NCI-H1092 treated with DMSO at 0.1 percent for 48 hours (cell line): ENCODE measurements at places on chromosomes 1 and 21.

DNA sequence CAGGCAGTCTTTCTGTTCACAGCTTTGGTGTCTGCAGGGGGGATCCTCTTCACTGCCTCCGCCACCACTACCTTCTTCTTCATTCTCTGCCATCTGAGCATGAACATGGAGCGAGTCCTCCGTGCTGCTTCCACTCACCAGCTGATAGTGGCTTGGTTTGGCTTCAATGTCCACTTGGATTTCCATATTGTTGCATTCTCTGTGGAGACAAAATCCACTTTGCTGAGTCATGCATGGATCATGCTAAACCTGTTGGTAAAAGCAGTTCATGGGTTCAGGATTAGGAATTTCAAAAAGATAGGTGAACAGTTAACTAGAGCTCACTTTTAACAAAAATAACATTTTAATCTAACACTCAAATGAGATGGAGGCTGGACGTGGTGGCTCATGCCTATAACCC, 27.5 kb downstream of the RNF19B start:
- DNase-seq = no peak

DNA sequence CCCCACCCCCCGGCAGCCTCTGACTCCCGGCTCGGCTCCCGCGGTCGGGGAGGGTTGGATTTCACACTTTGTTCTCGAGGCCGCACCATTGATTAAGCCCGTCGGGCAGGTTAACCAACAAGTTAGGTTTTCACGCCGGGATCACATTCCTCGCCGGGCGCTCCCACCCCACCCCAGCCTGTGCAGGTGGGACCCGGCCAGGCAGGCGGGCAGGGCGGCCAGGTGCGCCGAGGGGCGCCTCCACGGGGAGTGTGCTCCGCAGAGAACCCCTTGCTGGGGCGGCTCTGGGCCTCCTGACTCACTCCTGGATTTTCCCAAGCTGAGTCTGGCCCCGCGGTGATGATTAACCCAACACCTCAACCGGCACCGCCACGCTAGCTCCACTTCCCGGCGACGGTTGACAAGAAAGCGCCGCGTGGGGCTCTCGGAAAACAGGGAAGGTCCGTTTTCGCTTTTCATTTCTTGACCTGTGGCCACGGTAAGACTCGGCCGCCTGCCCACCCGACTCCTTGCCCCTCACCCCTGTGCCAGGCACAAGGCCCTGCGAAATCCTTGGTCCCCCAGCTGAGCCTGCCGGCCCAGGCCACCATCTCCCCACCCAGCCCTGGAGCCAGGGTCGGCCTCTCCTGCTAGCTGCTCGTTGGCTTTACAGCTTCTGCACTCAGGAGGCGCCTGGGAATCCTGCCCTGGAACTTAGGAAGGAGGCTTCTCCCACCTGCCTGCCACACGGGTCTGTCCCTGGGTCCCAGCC, 8.8 kb upstream of the TTLL10 start:
- DNase-seq = no peak

DNA sequence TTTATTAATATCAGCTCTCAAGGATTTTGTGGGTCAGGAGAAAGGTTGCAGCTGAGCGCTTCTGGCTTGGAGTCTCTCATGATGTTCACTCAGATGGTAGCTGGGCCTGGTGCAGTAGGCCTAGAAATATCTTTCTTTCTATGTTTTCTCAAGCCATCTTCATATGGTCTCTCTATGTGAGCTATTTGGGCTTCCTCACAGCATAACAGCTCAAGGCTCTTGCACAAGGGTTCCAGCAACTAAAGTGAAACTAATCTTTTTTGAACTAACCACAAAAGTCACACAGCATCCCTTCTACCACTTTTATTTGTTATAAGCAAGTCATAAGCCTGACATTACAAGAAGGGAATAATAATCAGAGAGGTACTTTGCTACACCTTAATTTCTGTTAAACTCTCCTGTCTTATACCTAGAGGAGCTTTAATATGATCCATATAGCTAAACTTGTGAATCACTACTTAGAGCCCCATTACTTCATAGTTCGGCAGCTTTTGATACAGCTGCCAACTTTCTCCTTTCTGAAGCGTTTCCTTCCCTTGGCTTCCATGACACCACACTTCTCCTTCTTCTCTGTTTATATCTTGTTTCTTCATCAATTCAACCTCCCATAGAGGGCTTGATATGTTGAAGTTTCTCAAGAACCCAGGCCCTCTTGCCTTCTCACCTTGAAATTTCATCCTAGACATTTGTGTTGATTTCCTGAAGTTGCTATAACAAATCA, 720.2 kb downstream of the LTN1 start:
- no peak for DNase-seq

DNA sequence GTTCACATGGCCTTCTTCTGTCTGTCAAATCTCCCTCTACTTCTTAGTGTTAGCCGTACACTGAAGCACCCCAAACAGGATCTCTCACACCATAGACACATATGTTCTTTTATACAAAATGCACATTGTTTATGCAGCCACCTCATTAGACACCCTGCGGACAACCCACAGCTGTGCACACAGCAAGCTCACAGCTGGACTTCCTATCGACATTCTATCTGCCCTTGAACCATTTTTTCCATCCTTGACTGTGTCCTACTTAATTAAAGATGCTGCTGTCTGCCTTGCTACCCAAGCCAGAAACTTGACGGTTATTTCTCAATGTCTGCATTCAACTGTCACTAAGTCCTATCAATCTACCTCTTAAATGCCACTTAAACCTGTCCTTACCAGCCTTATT, 3.2 kb upstream of the ZBTB21 start:
- peak; percentile 68 for DNase-seq

DNA sequence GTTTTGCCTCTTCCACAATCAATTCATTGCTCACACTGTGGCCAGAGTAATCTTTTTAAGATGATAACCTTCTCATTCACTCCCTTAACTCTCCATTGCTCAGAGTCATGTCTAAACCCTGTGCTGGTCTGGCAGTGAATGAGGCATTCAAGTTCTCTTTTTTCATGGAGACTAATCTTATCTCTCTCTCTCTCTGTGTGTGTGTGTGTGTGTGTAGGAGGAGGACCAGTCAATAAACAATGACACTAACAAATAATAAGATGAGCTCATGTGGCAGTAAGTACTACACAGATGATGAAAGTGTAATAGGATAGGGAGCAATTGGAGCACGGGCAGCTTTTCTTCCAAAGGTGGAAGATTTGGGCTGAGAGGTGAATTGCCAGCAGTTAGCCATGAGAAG, 122.0 kb upstream of the B3GALT2 start:
- DNase-seq = peak; percentile 21

DNA sequence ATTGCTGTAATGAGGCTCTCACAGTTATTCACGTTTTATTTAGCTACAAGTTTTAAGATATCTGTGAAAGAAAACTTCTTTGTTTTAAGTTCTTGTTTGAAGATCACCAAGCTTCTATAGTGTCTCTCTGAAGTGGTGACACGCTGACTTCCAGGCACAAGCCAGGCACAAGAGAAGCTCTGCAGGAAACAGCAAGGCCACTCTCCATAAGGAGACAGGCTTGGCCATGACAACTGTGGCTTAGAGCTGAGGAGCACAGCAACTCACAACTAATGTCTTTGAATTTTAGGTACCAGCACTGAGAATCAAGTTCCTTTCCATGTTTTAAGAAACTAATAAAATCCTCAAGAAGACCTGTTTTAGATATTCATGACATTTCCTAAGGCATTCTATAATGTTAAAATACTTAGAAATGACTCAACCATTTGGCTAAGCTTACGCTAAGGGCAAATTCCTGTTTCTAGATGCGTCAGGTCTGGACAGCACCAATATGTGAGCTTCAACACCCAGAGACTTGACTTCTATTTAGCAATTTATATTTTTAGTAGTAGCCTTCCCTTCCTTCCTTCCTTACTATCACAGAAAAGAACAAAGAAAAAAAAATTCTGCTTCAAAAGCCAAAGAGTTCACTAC, 40.2 kb downstream of the APP start:
- DNase-seq = no peak

- DNase-seq = no peak
Observed at GRCh38 chr1:72530646-72531045, 248.3 kb upstream of the NEGR1 start.

GRCh38 chr1:157252473-157252872, 114.3 kb upstream of the ETV3 start:
- DNase-seq = no peak

DNA sequence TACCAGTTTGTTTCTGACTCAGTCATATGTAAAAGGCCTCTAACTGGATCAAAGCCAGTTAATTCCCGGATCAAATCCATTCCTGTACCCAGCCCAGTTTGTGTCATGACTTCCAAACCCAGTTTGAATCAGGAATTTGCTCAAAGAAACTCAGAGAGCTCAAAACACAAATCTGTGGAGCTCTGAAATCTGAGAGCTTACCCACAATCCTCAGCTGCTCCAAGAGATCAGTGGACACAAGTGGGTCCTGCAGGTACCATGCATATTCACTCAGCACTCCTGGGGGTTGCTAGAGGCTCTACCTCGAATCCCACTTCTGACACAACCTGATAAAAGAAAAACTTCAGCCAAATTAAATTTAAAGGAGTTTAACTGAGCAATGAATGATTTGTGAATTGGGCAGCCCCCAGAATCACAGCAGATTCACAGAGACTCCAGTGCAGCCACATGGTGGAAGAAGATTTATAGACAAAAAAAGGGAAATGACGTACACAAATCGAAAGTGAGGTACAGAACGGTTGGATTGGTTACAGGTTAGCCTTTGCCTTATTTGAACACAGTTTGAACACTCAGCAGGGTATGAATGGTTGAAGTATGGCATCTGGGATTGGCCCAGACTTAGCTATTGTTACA, 11.9 kb upstream of the MRPL55 start:
- DNase-seq = no peak

- DNase-seq = no peak
Observed at GRCh38 chr21:25752416-25752815, 17.6 kb downstream of the GABPA start.

DNA sequence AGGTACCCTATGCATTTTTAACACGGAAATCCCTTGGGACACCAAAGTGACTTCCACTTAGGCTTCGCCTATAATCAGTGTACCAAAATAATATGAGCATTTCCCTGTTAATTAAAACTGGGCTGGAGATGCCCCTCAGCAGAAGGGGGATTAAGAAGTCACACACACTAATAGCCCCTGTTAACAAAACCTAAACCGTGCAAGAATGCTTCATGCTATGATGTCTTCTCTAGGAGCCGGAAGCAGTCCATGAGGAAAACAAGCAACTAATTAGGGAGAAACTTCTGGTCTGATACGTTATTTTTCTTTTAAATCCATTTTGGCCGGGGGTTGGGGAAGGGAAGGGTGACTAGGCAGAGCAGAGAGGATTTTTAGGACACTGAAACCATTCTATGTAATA, 123.4 kb downstream of the ESRRG start:
- DNase-seq = no peak
